ENCODE measurements at places on chromosomes 13 and 19.

DNA sequence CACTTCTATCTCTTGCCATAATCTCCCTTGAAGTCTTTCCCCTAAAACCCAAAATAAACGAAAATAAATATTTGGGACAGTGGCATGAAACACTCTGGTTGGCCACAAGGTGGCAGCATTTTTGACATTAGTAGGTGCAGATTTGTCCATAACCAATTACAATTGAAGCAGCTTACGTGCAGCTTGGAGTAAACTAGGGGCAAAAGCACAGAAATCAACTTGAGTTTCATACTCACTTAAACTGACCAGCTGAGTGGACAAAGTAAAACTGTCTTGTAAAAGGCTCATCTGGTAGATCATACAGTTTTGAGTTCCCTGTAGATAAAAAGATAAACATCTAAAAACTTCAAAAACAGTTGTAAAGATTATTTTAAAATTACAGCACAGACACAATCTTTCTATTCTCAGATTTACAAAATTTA, 18.8 kb downstream of the PDCD5 start:
- DNase-seq, result no peak

GRCh38 chr13:35500144-35500543, 23.7 kb upstream of the MAB21L1 start:
- no peak for DNase-seq

DNA sequence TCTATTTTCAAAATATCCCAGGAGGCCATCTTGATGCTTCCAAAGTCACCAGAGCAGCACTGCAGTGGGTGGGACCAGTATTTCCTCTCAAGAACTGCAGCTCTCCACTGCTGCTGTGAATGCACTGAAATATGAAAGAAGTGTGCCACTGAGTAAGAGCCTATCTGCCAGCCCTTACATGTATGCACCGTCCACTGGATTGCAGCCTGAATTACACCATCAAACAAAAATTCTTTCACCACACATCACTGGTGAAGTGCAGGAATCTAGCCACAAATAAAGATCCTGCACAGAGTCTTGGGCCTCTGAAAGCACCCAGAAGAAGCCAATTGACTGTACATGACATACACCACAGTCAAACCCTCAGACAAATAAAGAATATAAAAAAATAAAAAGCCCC, 249.0 kb downstream of the LHFPL6 start:
- no peak for DNase-seq

GRCh38 chr19:11578258-11579142, 1.1 kb upstream of the ACP5 start:
- no peak for DNase-seq

DNA sequence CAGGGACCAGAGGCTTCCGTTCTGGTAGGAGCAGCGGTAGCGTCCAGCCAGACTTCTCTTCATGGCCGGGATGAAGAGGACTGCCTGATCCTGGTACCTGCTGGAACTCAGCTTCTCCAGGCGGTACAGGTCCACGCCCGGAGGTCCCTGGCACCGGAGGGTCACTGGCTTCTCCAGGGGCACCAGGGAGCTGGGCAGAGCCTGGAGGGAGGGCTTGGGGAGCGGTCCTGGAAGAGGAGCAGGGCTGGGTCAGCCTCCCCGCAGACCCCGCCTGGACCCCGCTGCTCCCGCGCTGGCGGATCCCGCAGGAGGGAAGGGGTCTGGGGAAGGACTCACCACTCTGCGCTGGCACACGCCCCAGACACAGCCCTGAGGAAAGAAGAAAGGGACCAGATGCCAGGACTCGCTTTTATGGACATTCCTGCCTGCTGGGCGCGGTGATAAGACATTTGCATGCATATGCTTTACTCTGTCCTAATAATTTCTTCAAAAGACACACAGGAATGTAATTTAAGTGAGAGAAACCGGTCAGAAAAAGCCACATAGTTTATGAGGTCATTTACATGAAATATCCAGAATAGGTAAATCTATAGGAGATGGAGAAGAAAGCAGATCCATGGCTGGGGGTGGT, 5.8 kb downstream of the GP6 start:
- no peak for DNase-seq

DNA sequence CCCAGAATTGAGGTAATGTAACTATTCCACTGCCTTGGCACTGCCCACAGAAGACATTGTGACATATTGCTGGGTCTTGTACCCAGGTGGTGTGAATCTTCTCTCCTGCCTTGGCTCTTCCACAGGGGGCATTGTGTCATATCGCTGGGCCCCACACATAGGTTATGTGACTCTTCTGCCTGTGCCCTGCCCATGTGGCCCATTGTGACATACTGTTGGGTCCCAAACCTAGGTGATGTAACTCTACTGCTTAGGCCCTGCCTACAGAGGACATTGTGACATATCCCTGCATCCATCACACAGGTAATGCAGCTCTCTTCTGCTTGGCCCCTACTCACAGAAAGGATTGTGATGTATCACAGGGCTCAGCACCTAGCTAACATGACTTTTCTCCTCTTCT, 37.5 kb upstream of the ZNF254 start:
- DNase-seq, result no peak

- no peak for DNase-seq
Observed at GRCh38 chr19:29367791-29368222, 154.9 kb upstream of the UQCRFS1 start.

- no peak for DNase-seq
Observed at GRCh38 chr13:94595001-94595949, 677 bp downstream of the TGDS start.

- DNase-seq, result no peak
Observed at GRCh38 chr19:49338691-49339300, 3.6 kb downstream of the CD37 start.

DNA sequence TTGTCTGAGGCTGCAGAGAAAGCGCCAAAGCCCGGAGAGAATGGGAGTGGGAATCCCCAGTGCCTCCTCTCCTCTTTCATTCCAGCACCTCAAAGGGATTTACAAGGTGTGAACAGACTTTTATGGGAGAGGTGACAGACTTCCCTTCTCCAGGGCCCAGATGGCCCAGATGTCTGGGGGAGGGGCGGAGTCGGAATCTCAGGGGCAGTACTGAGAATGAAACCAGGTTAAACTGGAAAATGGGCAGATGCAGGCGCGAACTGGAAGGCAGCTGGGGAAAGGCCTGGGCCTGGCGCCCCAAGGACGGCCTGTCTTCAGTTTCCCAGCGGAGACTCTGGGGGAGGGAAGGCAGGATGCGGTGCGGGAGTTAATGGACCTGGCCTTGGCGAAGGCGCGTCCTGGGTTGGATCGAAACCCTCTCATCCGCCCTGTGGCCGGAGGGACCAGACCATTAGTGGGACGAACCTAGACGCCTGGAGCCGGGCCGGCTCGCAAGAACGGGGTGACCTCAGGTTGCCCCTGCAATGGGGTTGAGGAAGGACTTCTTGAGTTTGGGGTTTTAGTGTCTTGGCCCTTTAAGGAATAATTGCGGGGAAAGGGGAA, 592 bp upstream of the TRIP10 start:
- no peak for DNase-seq

DNA sequence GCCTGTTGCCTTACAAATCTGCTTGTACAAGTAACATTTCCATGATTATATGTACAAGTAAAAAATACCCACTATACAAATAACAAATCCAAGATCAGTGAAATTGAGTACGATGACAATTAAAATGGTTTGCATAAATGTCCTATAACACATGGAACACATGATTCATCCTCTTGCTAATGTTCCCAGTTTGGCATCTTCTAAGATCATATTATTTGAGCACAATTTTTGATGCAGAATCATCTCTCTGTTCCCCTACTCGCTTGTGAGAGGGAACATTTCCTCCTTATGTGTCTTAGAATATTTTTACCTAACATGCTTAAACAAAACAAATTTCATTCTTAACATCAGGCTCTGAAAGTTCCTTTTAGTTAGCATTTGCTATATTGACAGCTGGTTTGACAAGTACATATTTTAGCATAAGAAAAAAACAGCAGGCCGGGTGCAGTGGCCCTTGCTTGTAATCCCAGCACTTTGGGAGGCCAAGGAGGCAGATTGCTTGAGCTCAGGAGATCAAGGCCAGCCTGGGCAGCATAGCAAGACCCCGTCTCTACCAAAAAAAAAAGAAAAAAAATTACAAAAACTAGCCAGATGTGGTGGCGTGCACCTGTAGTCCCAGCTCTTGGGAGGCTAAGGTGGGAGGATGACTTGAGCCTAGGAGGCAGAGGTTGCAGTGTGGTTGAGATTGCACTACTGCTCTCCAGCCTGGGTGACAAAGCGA, 14.2 kb downstream of the ZNF331 start:
- DNase-seq, result no peak

DNA sequence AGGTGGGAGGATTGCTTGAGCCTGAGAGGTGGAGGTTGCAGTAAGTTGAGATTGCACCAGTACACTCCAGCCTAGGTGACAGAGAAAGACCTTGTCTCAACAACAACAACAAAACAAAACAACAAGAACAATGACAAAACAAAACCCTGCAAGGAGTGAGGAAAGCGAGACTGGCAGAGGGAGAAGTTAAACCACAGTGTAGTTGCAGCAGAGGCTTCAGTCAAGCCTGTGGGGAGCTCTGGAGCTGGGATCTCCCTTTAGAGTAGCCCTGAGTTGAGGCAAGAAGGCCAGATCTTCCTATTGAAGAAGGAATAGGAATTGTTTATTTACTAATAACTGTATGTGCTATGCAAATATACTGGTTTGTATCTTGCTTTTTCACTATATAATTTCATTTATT, 25.3 kb upstream of the RNASEH2B start:
- no peak for DNase-seq

DNA sequence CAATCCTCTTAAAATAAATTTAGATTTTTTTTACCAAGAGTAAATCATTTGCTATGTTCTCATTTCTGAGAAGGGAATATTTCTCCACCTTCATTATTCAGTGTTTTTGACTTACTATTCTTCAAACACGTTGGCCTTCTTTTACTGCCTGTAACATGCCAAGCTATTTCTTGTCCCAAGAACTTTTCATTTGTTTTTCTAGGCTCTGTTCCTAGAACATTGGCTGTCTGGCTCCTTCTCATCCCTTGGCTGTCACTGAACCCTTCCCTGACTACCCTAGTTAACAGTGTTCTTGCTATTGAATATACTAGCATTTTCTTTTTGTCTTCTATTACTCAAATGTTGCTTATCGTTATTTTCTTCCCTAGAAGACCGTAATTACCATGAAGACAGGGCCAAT, 248.1 kb downstream of the ITGBL1 start:
- no peak for DNase-seq

DNA sequence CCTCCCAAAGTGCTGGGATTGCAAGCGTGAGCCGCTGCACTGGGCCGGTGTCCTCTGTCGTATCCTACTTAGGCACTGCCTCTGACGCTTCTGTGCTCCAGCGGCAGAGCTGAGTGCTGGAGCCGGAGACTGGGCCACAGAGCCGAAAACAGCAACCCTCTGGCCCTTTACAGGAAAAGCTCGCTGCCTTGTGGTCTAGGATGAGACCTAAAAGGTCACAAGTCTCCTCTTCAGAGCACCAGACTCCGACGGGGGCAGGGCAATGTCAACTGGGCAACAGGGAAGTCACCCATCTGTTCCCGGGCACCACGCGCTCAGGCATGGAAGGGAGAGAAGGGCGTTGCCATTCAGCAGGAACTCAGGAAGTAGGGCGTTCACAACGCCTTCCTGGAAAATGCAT, 91.7 kb downstream of the GADD45B start:
- no peak for DNase-seq

DNA sequence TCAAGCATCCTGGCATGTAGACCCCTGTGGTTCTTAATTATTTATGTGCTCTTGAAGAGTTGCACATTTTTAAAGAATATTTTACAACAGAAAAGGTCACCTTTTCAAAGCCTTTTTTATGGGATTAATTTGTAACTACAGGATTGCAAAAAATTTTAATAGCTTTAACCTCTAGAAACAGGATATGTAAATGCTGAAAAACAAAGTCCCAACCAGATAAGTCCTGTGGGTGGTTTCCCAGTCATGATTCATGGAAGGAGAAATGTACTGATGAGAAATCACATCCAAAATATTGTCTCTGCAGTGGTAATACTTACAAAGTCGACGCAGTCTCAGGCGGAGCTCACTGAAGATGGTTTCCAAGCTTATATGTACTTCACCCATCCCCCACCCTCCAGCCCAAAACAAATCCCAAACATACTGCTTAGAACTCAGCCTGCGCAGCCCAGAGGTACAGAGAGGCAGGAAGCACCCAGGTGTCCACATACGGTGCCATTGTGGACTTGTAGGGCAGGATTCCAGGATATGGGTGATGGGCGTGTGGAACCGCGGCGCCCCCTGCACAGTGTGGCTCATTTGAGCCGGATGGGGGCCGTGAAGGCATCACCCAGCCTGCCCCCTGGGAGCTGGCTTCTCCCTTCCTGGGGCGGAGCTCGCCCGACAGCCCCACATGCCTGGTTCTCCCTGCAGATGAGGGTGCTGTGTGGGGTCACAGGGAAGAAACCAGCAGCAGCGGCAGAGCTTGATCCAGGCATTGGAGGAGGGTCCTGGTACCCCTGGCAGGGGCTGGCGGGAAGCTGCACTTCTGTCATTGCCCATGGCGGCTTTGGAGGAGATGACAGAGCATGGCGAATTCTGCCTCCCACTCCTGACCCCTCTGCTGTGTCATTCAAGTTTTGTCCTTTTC, 101.2 kb downstream of the ATP11A start:
- no peak for DNase-seq

- no peak for DNase-seq
Observed at GRCh38 chr19:13356686-13357280, 149.5 kb downstream of the CACNA1A start.

GRCh38 chr19:3184847-3185460, 776 bp upstream of the NCLN start:
- no peak for DNase-seq

DNA sequence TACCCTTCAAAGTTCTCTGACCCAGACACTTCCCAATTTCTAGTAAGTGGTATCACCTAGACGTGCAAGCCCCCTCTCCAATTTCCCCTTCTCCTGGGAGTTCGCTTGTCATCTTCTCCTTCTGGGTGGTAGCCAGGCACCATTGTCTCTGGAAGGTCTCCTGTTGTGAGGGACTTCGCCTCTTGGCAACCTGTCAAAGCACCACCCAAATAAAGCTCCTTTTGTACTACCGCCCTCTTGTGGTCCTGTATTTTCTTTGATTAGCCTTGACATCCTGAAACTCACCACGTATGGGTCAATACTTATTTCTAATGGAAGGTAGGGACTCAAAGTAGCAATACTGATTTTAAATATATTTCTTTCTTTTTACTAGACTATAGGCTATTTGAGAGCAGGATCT, 8.2 kb downstream of the GPC5 start:
- no peak for DNase-seq

- DNase-seq, result no peak
Observed at GRCh38 chr13:49629196-49629938, 1.1 kb downstream of the ARL11 start.

DNA sequence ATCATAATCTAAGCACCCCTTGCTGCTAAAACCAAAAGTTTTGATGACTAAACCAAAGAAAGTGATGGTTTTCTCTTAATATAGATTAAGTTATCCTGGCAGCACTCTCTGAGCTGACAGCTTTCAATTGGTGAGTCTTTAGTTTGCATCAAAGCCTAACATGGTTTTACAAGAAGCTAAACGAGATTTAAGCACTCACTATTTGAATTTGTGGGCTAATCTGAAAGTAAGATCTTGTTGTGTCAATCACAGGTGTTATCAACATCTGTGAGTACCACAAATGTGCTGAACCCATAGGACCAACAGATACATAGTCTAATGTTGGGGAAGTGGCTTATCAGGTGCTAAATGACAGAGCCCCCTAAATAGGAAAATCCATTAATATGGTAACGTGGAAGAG, 223.9 kb downstream of the LHFPL6 start:
- DNase-seq, result no peak

- DNase-seq, result no peak
Observed at GRCh38 chr13:44904967-44905366, 84.3 kb downstream of the NUFIP1 start.
